Trophoblast cell (in vitro differentiated cells and primary cell): ENCODE measurements at places on chromosomes 13 and 19.

DNA sequence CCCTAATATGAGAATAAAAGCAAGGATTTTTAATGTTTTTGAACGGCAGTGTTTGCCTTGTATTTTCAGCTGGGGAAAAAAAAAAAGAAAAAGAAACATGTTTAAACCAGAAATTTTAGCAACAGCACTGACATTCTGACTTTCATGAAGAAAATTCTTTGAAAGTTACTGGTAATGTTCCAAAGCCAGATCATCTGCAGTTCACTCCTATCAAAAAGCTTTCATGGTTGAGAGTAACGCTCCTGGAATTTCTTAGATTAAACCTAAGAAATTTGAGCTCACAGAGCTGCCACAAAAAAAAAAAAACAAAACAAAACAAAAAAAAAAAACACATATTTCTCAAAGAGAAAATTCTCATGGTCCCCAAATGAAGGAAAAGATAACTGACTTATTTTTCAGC lies 1106.7 kb downstream of the EFNB2 start:
- no peak for DNase-seq

DNA sequence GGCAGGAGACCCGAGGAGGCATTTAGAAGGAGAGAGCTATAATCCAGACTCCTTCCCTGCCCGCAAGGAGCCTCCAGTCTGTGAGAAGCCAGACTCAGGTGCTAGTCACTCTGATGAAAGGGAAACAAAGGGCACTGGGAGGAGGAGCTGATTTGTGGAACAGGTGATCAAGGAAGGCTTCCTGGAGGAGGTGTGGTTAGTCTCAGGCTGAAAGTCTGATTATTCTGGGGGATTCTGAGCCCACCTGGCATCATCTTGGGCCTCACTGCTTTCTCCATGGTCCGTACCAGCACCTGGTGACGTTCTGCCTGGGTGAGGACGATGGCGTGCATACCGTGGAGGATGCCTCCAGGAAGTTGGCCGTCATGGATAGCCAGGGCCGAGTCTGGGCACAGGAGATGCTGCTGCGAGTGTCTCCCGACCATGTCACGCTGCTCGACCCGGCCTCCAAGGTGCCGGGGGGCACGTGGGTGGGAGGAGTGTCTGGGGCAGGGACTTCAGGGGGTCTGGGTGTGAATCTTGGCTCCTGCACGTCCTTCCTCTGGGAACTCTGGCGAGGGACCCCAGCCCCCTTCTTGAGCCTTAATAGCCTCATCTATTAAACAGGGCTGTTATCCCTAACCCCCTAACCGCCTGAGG lies 3.9 kb downstream of the EPS8L1 start:
- no peak for DNase-seq

DNA sequence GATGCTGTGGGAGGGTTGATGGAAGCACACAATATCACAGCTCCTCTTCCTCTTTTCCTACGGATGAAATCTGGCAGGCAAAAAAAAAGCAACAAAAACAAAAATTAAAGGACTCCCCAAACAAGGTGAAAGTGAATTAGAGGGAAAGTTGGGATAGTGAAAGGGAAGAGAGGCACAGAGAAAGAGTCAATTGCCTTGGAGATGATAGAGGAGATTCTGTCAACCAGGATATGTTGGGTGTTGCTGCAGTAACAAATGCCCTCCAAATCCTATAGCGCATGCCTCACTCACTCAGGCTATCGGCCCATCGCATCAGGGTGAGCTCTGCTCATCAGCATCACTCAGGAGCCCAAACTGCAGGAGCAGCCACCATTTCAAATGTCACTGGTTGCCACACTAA lies 119.1 kb downstream of the DLEU7 start:
- DNase-seq: no peak

DNA sequence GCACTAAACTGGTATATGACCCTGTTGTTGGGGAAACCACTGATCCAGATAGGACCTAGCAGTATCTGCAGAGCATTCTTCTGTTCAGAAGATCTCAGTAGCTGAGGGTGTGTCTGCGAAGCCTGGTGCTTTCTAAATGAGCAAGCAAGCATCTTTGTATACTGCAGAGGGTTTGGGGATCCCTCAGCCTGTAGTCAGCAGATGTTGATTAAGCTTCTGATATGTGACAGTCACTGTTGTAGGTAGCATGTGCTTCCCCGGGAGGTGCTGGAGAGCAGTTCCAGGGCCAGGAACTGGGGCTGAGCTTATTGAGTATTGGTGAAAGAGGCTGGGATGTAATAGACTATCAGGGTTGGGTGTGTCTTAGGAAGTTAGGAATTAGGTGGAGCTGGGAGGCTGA lies 1.5 kb downstream of the SCAF1 start:
- no peak for DNase-seq

DNA sequence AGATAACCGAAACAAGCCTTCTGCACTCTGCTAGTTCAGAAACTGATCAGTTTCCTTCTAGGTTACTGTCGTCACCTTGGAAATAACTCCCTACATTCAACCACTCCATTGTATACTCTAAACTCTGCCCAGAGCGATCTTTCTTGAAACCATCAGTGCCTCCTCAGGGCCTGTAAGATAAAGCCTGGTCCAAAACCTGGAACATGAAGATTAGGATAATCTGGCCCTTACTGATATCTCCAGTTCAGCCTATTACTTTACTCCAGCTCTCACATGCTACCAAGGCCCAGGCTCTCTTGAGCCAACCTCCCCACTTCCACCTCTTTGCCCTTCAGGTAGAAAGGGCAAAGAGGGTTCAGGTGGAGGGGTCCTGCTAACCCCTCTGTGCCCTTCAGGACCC lies 125.3 kb upstream of the RXFP2 start:
- no peak for DNase-seq
